ENCODE measurements at places on chromosomes 3 and 15. TPM values are rescaled to one million over a fixed set of nuclear protein-coding genes. Genes with fewer than 3 reads are reported as not detected.
A peak's percentile ranks its signal among the peaks of the same experiment; 100 is the strongest.

- H3K4me3 ChIP-seq, result no peak overlapping the region
- H3K27me3 ChIP-seq, result peaks cover 18% of the 10 kb centered on the region
- no peaks in the 10 kb centered on the region for H3K36me3 ChIP-seq
- H3K27ac ChIP-seq, result no peak overlapping the region
- no peak for DNase-seq
- no peaks in the 10 kb centered on the region for H3K4me1 ChIP-seq
Measured at GRCh38 chr3:71857956-71858355, 73.0 kb upstream of the PROK2 start.

Gene BCHE
- not detected for total RNA-seq

DNA sequence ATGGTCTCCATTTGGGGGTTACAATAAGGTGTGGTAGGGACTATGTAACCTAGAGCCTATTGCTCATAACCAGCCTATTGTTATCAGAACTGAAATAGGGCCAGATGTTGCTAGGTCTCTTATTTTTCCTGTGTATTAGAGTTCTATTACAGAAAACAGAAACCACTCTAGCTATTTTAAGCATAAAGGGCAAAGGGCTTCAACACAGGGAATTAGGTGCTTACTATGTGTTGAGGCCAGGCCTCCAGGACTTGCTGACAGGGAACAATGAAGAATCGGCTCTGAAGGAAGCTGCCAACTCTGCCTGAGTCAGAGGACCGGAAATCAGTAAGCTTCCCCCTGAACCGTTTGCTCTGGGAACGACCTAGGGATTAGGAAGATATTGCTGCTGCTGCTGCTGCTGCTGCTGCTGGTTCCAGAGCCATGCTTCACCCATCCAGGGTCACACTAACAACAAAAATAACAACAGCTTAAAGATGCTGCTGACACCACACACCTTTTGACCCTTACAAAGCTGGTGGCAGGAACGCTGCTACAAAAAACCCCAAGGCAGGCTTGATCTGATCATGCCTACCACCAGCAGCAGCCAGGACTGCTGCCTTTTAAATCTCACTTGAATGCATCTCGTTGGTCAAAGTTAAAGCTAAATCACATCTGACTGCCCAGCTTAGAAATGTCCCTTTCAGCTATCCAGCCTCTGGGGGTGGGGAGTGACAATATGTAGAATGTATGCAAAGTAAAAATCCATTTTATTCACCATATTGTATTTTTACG is 276.9 kb upstream of the IL12A start:
- H3K36me3 ChIP-seq, result no peaks in the 10 kb centered on the region
- H3K4me1 ChIP-seq, result no peaks in the 10 kb centered on the region
- peak; percentile 15 for DNase-seq
- H3K4me3 ChIP-seq, result no peak overlapping the region
- H3K27ac ChIP-seq, result no peak overlapping the region

DNA sequence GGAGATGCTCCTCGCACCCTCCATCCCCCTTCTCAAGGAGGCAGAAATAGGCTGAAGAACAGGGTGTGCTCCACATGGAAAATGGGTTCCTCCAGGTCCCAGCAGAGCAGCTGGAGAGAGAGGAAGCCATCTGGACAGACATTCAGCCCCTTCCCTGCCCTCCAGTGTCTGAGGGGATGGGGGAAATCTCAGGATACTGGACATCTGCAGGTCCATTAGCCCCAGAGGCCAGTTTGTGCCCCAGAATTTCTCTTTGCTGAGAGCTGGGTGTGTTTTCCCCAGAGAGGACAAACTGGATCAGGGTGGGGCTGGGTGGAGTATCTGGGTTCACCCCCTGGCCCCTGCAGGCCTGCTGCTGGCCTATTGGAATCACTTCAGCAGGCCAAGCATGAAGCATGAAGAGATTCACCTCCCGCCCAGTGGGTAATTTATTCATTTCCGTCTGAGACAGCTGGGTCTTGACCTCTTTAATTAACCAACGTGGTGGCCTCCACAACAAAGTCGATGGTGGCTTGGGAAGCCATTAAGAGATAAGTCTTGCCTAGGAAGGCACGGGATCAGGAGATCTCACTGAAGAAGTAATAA is 4.6 kb downstream of the FAM3D start:
- no peak for DNase-seq
- H3K27ac ChIP-seq, result no peak overlapping the region
- no peaks in the 10 kb centered on the region for H3K4me1 ChIP-seq

Gene VILL
- total RNA-seq, result 14.7 TPM

Gene TFG
- 224 TPM for total RNA-seq
